CD4-positive, alpha-beta T cell treated with Interleukin-2 at 100 ng/mL for 4 hours (primary cell): ENCODE measurements at places on chromosomes 7 and 10.

- DNase-seq = no peak
Measured at GRCh38 chr10:34229917-34230316, 585.2 kb downstream of the PARD3 start.

GRCh38 chr7:52080493-52080892, 763.9 kb upstream of the COBL start:
- DNase-seq = no peak

GRCh38 chr7:95213148-95213547, 111.2 kb downstream of the PON1 start:
- no peak for DNase-seq

DNA sequence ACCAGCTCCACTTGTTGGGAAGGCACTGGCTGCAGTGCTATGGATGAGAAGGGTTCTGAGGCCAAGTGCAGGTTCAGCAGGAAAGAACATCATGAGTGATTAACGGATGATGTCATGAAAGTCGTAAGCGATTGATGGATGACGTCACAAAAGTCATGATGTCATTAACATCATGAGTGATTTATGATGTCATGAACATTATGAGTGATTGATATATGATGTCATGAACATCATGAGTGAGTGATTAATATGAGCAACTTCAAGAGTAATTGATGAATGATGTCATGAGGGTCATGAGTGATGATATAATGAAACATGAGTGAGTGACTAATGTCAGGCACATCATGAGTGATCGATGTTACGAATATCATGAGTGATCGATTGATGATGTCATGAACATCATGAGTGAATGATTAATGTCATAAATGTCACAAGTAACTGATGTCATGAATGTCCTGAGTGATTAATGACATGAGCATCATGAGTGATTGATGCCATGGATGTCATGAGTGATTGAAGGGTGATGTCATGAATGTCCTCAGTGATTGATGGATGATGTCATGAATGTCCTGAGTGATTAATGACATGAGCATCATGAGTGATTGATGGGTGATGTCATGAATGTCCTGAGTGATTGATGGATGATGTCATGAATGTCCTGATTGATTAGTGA, 185.6 kb downstream of the PAXIP1 start:
- no peak for DNase-seq

- no peak for DNase-seq
Measured at GRCh38 chr10:70889291-70889690, 926 bp upstream of the PCBD1 start.

- no peak for DNase-seq
Measured at GRCh38 chr7:50504646-50505546, 54.7 kb upstream of the FIGNL1 start.
